ENCODE measurements at places on chromosomes 1 and 21.

- DNase-seq = no peak
These were observed 26.5 kb upstream of the LPAR3 start for GRCh38 chr1:84919461-84919970.

- no peak for DNase-seq
These were observed 6.9 kb upstream of the TCEA3 start for GRCh38 chr1:23431431-23431830.

DNA sequence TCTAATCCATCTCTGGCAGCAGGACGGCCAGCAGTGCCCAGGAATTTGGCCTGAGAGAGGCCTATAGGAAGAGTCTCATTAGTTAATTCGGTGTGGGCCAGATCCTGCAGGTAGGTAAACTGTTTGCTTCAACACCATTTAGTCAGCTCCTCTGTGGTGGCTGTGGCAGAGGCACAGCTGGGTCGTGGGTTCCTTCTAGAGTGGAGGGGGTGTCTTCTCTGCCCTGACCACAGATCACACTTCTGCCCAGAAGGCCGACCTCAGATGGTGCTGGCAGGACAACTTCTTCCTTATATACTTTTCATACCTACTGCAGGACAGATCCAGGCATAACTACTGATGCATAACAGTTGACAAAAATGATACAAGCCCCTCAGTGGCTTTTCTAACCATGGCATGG lies 281.4 kb downstream of the RPS6KC1 start:
- no peak for DNase-seq

DNA sequence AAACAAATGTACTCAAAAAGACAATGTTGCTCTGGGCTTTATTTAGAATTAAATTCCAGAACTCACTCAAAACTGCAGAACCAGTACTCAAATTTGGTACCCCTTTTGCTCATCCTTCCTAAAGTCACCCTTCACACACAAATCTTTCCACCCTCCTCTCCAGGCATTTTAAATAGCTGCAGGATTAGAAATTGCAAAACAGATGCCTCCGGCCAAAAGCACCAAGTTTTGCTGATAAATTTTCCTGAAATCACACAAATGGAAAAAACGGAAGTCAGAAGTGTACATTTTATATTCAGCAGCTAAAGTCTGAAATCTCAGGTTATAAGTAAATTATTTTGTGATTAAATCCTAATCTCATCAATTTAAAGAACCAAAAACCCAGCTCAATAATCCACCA lies 147.0 kb downstream of the NRIP1 start:
- DNase-seq = no peak

- no peak for DNase-seq
These were observed 415.0 kb upstream of the ESRRG start for GRCh38 chr1:217138173-217138765.

Measured in Karpas-422 (cell line).